ENCODE measurements at places on chromosomes 2 and 18.

- no peak for DNase-seq
Measured at GRCh38 chr2:15365411-15365810, 195.7 kb downstream of the NBAS start.

DNA sequence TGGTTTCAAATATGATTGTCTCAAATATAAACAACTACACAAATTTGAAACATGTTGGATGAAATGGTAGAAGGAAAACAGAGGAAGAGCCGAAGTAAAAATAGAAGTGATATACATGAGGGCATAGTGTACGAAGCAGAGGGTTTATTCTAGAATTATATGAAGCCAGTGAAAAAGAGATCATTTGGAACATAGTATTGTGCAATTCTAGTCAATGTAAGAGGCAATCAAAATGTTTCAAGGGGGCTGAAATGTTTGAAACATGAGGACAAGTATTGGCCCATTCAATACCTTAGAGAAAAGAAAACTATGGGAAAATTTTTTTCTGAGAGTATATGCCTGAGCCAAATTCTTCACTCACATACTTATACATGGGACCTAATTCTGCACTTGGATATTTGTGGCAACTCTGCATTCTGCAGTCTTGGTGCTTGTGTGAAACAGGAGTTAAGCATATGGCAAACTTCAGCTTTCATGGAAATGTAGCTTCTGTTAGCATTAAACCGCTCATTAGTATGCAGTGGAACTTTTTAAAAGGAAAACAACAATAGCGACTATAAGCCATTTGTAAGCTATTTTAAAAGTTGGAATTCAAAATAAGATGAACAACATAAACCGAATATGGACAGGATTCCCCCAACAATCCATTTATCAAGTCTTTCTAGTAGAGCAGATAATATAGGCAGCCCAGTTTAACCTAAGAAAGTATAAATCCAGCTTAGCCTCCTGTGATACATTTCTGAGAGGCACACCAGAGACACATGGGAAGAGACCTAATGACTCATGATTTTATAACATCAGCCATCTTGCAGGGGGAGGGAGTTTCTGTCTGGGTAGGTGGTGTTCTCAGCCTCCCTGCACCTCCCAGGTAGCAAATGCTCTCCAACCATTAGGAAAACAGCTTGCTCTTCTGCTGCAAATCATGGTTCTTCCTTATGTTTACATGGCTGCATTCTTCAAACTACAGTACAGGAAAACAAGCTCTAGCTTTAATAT lies 197.8 kb downstream of the PAX3 start:
- DNase-seq = no peak

DNA sequence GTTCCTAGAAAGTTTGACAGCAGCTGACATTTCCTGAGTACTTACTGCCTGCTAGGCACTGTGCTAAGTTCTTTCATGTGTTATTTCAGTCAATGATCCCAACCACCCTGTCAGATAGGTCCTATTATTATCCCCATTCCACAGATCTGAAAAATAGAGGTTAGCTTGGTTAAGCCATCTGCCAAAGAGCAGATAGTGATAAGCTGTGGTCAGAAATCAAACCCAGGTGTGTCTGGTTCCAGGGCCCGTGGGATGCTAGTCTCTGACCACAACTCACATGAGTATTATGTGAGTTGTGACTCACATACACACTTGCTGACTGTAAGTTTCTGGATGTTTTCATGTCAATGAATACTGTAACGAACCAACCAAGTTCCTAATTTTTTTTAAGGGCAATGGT lies 132.0 kb upstream of the APCDD1 start:
- DNase-seq = no peak

GRCh38 chr2:210477496-210477895 lies 937 bp upstream of the LANCL1 start:
- DNase-seq = no peak

DNA sequence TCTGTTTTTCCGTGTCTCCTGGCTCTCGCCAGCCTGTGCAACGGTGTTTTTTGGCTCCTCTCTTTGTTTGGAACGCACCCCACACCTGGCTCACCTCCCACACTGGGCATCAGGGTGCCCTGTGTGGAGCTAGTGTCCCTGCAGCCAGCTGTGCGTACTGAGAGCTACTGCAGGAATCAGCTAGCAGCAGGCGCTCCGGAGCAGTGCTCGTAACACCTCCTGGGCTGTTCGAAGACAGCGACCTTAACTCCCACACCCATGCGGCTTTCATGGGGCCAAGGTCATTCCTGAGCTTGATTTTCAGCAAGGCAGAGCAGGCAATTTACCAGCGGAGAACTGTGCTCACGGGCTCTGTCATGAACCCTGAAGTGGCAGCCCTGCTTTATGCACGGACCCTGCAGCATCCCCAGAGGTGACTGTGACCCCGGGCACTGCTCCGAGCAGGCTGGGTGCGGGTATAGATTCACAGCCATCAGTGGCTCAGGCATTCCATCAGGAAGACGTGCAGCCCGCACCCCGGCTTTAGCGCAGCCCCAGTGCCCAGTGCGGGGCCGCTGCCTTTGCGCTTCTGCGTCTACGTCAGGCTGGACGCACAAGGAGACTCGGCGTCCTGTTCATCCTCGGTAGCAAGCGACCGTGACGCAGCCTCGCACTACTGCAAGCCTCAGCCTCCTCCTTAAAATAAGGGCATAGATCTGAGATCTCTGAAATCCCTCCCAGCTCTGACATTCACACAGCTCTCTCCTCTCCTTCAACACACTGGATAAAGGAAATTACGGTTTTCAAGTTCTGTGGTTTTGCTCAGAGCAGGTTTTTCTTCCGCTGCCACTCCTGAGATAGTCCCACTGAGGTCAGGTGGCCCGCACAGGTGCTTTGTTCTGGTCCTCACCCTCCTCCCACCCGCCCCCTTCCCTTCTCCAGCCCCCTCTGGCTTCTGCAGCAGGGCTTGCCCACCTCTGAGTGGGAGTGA lies 58.2 kb downstream of the ADI1 start:
- DNase-seq = no peak

GRCh38 chr2:121134728-121135127 lies 150.3 kb downstream of the TFCP2L1 start:
- DNase-seq = no peak

DNA sequence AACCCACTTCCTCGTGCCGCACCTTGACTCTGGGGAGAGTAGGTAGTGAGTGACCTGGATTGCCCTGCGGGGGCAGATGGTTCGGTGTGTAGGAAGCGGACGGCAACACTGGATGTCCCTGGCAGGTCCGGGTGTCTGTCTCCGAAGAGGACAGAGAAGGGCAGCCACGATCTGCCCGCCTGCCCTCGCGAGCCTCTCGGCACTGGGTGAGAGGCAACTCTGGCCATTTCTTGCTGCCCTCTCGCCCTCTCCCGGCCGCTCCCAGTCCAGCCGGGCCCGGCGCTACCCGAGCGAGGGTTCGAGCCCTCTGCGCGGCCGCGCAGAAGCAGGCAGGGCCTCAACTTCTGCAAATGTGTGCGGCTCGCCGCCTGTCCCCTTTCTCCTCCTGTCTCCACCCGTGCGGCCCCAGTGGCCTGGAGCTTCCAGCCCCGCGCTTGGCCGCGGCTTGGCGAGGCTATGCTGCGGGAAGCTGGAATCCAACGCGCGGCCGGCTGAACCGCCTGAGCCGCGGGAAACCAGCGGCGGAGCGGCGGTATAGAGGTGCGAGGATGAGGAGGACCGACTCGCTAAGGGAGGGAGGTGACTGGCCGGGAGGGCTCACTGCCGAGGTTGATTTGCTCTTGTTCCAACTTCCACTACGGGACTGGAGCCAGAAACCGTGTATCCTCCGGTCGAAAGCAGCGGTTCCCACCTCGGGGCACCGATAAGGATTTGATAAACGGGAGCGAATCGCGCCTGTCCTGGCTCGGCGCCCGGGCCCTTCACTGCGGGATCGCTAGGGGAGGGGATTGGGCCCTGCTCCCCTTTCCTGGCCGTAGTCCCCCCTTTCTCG lies 1.5 kb downstream of the EPAS1 start:
- no peak for DNase-seq

- no peak for DNase-seq
Measured at GRCh38 chr2:190216829-190217228, 102.8 kb downstream of the HIBCH start.
